ENCODE measurements at places on chromosomes 1 and 21.

GRCh38 chr1:78440381-78440793 lies 50.4 kb upstream of the PTGFR start:
- DNase-seq, result no peak

DNA sequence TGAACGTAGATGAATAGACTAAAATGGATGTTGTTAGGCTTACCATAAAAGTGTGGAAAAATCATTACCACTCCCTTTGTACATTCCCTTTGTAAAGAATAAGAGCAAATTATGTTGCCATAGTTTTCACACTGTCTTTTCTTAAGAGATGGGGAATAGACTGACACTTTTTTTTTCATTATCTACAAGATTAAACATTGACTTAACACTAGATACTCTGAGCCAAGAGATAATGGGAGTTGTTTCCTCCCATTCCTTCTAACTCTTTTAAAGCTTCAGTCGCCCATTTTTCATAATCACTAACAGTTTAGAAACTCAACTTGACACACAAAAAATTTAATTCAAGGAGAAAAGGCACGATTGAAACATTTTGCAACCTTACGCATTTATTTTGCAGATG lies 10.1 kb downstream of the AIDA start:
- DNase-seq, result no peak

DNA sequence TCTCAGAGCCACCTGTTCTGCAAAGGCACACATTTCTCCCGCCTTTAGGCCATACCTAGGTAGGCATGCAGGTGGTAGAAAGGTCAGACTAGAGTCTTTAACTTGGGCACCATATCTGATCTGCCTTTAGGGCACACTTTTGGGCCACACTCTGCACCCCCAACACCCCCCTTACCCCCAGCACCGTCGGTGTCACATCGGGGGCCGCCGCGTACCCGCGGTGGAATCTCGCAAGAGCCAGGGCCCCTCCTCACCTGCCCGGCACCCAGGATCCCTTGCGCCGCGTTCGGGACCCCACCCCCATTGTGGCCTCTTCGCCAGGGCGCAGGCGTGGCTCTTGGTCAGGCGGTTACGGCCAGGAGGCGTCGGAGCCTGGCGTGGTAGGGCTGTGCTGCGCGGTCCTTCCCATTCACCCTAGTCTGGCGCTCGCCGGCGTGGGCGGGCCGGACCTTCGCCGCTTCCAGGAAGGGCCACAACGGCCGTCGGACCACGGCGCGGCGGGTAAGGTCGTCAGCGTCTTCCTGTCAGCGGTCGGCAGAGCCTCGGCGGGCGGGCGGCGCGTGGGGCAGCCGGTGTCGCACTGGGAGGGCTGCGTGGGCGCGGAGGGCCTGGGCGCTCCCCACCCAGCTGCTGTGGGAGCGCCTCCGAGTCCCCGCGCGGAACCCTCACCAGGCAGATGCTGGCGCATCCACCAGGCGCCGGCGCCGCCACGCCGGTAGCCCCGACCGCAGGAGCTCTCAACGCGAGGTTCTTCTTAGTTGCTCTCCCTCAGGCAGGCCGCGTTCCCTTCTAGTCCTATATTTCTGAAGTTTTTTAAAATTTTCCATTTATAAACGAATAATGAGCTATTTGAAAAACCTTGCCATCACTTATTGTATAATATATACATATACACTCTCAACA lies at the start of gene DNAH14:
DNAH14 (plus strand) TSS at position 341 of the 903 bp plus-strand sequence. CDS start 23,028 bp downstream, outside the sequence.
- no peak for DNase-seq

DNA sequence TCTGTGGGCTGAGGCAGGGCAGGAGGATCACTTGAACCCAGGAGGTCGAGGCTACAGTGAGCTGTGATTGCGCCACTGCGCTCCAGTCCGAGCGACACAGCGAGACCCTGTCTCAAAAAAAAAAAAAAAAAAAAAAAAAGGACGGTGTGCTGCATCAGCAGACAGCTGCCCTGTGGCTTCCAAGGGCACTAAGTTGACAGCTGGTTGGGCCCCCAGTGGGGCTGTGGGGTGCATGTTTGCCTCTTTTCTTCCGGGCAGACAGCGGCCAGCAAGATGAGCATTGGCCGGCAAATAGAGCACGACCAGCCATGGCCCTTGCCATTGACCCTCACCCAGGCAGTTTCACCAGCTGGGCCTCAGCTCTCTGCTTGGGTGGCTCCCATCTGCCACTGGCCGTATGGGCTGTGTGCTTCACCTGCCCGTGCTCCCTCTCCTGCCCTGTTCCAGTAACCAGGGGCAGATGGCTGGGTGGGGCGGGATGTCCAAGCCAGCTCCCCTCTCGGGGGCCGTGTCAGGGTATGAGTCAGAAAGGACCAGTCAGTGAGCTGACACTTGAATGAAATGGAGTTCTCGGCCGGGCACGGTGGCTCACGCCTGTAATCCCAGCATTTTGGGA lies 12.3 kb upstream of the SLC25A34 start:
- no peak for DNase-seq

DNA sequence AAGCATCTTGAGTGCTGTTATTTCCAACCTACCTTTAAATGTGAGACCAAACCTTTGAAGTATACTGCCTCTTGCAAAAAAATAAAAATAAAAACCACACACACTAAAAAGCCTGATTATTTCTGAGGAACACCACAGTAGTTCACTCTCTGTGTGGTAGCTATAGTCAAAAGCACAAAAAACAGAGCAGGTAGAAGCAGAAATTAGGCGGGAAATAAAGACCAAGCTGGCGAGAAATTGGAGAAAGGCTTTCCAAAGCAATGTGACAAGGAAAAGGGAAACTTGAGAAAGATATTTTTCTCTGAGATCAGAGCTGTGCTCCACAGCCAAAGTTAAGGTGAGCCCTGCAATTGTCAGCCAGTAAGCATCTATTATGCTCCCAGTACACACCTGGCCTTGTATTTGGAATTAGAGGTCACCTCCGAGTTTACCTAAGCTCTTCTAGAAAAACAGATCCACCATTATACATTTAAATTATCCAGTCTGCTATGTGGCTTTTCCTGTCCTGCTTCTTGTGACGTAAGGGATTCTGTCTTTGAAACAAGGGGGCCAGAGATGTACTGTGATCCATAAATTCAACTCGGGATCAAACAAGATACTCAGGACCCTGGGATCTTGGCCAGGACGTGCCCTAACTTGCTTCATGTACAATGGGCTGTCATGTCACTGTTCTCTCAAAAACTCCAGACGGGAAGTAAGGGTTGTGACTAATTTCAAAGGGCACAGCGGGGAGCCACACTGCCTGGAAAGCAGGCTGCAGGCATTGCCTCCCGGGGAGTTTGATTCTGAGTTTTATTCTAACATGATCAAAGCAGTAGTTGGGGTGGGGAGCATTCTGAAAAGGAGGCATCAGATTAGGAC lies 39.8 kb upstream of the RAB4A start:
- DNase-seq, result no peak

DNA sequence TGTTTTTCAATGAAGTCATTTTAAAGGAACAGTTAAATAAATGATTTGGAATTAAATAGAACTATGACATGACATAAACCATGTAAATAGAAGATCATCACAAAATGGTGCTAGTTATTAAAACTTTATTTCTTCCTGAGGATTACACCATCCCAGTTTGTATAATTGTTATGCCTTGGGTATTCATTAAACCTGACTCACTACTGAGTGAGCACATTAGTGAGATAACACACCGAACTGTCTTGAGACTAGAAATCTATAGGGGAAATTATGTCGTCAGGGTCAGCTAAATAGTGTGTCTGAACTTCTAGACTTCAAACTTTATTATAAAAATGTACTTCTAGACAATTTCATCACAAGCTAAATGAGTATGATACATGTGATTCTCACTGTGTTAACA lies 189.4 kb downstream of the NCAM2 start:
- DNase-seq, result no peak

- DNase-seq, result no peak
Measured at GRCh38 chr1:222697826-222698225, 14.5 kb downstream of the AIDA start.

GRCh38 chr1:50968158-50968820 lies 1.8 kb upstream of the CDKN2C start:
- peak; percentile 81 for DNase-seq

GRCh38 chr1:235074523-235075047 lies 54.1 kb downstream of the TOMM20 start:
- DNase-seq, result peak; percentile 68

GRCh38 chr1:98906809-98907208 lies 97.9 kb downstream of the PLPPR5 start:
- DNase-seq, result no peak

- peak; percentile 20 for DNase-seq
Measured at GRCh38 chr1:160813215-160813614, 17.2 kb downstream of the LY9 start.

DNA sequence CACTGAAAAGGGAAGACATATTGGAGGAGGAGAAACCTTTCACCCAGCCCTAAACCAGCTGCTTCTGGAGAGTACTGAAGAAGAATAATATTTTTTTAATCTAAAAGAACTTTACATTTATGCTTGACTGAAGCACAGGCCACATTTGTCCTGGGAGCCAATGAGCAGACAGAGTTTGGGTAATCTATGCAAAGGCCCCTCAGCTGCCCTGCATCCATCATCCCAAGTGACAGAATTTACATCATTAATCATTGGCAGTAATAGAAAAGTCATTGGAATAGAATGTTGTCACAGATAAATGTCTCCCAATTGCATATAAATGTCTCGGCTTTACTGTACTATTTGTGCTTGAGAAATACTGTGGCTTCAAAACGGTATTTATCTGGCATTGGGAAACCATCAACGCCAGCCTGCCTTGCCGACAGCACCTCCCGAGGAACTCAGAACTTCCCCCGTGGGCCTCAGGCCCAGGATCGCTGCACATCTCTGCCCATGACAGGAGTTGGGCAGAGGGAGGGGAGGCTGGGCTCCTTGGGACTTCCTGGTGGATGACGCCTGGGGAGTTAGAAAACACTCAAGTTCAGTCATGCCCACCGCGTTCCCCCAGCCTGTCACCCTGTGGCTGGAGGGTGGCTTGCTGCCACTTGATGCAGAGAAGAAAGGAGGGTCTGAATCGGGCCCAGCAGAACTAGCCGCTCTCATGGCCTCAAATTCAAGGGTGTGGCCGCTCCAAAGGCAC lies 133.1 kb downstream of the CAMTA1 start:
- DNase-seq, result no peak

GRCh38 chr1:11227106-11228077 lies 35.0 kb downstream of the MTOR start:
- no peak for DNase-seq

DNA sequence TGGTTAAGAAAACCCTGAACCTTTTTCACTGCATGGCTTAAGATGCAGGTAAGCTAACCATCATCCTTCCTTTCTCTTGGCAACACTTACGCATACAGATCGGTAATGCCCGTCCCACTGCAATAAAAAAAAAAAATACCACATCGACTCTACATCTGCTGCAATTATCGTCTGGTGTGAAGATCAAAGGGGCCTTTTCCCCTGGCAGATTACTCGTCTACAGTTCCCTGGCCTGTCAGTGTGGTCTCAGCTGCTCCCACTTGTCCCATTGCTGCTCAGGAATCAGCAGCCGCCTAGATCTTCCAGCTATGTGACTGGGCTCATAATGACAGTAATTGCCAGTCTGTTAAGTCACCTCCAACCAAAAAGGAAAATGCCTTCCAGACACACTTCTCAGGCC lies 133.1 kb downstream of the SETD4 start:
- no peak for DNase-seq

DNA sequence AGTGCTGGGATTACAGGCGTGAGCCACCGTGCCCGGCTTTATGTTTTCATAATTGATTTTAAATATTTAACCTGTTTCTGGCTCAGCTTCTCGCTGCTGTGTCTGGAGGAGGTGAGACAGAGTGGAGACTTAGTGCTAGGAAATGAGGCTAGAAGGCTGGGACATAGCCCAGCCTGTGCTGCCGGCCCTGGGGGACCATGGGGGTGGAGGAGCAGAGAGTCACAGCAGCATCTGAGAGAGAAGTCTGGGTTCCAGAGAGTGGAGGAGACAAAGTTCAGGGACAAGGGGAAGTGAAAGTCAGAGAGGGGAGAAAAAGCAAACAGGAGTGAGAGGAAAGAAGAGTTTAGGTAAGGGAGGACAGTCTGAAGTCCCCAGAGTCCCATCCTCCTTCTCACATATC lies 71.9 kb downstream of the LHX9 start:
- DNase-seq, result no peak

DNA sequence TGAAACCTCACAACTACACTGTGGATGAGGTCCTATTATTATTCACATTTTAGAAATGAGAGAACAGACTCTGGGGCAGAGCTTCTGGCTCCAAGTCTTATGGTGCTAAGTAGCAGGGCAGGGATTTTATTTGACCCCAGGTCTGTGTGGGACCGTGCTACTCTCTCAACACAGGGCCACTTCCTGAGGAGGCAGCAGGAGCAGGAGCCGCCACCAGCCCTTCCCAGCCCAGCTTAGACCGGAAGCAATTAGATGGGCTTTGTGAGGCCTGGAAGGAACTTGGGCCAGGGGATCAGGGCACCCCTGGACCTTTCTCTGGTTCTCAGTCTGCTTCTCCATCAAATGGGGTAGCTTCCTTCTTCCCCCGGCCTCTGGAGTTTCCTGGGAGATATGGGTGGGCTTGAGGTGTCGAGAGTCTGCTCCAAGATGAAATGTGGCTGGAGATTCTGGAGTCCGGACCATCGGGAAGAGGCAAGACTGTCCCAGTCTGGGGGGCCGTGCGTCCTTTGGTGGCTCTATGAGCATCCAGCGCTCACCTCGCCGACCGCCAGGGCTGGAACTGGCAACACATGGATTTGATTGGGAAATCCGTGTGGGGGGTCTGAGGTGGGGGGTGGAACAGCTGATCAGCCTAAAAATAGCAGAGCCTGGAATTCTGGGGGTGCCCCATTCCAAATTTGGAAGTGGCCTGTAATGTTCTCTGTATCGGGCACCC lies 136.8 kb downstream of the FOXD2 start:
- no peak for DNase-seq

GRCh38 chr1:234844479-234845031 lies 234.6 kb upstream of the IRF2BP2 start:
- no peak for DNase-seq

DNA sequence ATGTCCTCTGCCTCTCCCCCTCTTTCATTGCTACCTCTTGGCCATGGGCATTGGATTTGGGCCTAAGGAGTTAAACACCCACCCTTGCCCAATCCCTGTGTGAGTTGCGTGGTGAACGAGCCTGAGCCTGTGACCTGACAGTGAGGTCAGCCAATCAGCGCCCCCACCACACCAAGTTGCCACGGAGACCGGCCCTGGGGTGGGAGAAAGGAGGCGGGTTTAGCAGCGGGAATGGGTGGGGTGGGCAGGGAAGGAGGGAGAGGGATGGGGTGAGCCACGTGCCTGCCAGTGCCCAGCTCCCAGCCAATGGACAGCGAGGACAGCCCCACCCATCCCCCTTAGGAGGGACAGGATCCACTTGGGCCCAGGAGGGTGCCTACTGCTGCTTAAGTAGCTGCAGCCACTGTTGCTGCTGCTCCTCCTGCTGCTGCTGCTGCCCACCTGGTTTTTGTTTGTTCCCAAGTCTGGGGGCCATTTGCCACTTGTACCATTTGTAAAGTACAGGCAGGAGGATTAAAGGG lies 9.5 kb downstream of the ZBTB7B start:
- DNase-seq, result no peak

DNA sequence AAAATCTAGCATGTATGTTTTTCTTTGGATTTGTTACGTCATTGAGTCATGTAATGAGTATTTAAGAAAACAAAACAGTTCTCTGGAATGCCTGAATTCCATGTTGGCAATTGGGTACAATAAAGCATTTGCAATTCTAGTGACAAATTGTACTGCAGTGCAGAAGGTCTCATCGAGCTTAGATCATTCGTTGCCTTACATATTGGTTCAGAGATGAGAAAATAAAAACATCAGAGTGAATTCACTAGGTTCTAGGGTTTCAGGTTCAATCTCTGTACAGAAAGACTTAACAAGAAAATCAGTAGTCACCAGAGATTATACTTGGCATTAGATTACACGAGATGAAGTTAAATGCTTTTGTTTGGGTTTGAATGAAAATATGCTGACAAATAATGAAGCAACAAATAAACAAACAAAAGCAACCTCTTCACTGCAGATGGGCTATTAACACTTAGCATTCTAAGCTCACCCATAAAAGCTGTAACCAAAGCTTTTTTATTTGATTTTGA lies 124.7 kb downstream of the RYR2 start:
- DNase-seq, result no peak
